ENCODE measurements at places on chromosomes 6 and 20.

DNA sequence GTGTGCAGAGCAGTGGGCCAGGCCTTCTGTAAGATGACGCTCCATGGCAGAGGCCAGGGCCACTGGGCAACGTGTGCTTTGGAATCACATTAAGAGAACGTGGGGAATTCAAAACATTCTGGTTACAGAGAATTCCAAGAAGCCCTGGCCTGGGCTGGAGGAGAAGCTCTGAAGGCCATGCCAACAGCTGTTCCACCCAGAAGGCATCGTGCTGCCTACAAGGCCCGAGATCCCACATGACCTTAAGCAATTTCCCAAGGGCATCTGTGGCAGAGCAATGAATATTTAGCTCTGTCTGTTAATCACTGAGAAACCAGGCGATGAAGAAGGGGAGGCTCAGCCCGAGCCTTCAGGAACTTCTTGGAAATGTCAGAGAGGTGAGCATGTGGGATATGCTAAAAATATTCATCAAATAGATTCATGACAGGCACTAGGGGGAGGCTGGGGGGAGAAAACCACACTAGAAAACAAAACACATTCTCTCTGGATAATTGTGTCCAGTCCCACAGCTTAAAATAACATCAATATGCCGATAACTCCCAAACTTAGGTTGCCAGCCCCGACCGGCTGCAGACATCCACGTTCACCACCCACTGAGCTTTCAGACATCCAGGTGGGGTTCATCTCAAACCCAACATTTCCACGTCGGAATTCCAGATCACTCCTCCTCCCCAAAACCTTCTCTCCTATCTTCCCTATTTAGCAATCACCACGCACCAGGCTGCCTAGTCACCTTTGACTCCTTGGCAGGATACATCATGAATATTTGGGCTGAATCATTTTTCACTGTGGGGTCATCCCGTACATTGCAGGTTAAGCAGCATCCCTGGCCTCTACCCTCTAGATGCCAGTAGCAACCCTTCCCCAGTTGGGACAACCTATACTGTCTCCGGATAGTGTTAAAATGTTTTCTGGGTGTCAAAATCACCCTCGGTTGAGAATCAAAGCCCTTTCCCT, 6.6 kb downstream of the SULF2 start:
- no peak overlapping the region for H3K27ac ChIP-seq
- no peak for DNase-seq
- H3K36me3 ChIP-seq = no peaks in the 10 kb centered on the region

DNA sequence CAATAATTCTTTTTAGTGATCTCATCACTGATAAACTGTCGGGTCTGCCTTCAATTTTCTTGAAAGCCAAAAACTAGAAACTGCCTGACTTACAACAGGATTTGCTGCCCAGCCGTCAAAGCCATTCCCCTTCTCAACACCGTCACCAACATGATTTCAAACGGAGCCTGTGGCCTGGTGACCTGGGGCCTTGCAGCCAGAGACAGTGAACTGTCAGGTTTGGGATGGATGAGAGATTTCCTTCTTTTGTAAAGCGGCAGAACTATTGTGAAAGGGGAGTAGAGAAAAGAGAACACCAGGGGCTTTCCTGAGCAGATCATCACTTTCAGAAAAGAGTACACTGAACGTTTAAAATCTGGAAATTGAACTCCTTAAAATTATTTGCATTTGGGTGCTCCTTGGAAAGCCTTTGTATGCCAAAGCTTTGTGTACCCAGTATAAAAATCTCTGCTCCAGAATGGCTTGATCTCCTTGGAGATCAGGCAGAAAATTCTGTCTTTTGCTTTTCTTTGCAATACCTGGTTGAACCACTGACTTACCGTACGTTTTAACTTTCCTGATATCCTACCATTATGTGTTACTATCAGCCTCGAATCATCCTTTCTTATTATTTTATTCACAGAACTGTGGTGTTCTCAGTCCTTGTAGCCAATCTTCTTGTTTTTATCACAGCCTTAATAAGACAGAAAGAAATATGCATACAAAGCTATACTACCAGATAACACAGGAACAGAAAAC, 125.2 kb downstream of the PACRG start:
- no peaks in the 10 kb centered on the region for H3K36me3 ChIP-seq
- H3K4me3 ChIP-seq = no peak overlapping the region
- no peak overlapping the region for H3K27ac ChIP-seq
- peaks cover 6% of the 10 kb centered on the region for H3K4me1 ChIP-seq
- DNase-seq = no peak

- H3K4me1 ChIP-seq = no peaks in the 10 kb centered on the region
- no peak within 1 kb of the TSS for H3K27ac ChIP-seq
- H3K4me3 ChIP-seq = no peak within 1 kb of the TSS
- DNase-seq = no peak
These were observed at the start of gene CYP24A1 for GRCh38 chr20:54173653-54174456. CYP24A1 (minus strand) TSS chr20:54173986; CDS start chr20:54173579, 407 bp downstream.

- no peak overlapping the region for H3K27ac ChIP-seq
- no peaks in the 10 kb centered on the region for H3K27me3 ChIP-seq
- H3K36me3 ChIP-seq = no peaks in the 10 kb centered on the region
- no peak overlapping the region for H3K4me3 ChIP-seq
- H3K4me1 ChIP-seq = no peaks in the 10 kb centered on the region
These were observed 87.6 kb downstream of the BTBD9 start for GRCh38 chr6:38552121-38552520.

DNA sequence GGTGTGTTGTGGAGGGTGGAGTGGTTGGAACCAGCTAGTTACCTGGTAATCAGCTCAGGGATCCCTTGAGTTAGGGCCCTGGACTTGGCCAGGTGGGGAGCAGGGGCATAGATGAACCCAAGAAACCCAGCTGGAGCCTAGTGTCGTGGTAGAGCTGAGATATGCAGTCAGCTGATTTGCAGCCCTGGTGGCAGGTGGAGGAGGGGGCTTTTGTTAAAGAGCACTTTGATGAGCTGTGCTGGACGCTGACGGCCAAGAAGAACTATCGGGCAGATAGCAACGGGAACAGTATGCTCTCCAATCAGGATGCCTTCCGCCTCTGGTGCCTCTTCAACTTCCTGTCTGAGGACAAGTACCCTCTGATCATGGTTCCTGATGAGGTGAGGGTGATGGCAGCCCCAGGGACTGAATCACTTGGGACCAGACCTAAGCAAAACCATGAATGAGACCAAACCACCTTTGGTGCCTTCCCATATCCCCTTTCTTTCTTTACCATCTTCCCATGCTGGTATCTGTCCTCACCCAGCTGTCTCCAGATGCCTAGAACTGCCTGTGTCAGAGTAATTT, 12.7 kb downstream of the DEF6 start:
- H3K27me3 ChIP-seq = no peaks in the 10 kb centered on the region
- H3K36me3 ChIP-seq = no peaks in the 10 kb centered on the region
- no peak overlapping the region for H3K27ac ChIP-seq
- no peak overlapping the region for H3K4me3 ChIP-seq
- no peak for DNase-seq

GRCh38 chr6:52435345-52435744, 15.2 kb downstream of the EFHC1 start:
- no peaks in the 10 kb centered on the region for H3K4me1 ChIP-seq
- H3K27me3 ChIP-seq = no peaks in the 10 kb centered on the region

DNA sequence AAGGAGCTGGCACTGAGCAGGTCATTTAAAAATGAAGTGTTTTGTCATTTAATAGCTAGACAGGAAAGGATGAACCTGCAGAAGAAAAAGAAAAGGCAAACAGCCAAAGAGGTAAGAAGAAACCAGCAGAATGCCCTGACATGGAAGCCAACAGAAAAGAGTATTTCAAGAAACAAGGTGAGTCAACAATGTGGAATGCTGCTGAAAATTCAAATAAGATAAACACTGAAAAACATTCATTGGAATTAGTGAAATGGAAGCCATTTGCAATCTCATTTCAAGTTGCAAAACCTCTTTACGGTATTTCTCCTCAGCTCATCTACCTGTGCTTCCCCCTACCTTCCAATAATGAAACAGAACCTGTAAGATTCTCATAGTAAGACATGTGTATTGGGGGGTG, 59.6 kb downstream of the RWDD2A start:
- no peak for DNase-seq
- H3K4me1 ChIP-seq = peaks cover 1% of the 10 kb centered on the region
- H3K27ac ChIP-seq = no peak overlapping the region
- no peaks in the 10 kb centered on the region for H3K27me3 ChIP-seq
- no peaks in the 10 kb centered on the region for H3K36me3 ChIP-seq
- no peak overlapping the region for H3K4me3 ChIP-seq

GRCh38 chr6:5705252-5705651, 301.5 kb downstream of the NRN1 start:
- H3K36me3 ChIP-seq = no peaks in the 10 kb centered on the region
- H3K4me1 ChIP-seq = no peaks in the 10 kb centered on the region
- no peaks in the 10 kb centered on the region for H3K27me3 ChIP-seq
- H3K4me3 ChIP-seq = no peak overlapping the region

GRCh38 chr6:150702675-150703074, 103.0 kb downstream of the PLEKHG1 start:
- H3K36me3 ChIP-seq = no peaks in the 10 kb centered on the region
- no peak overlapping the region for H3K27ac ChIP-seq
- DNase-seq = no peak
- no peak overlapping the region for H3K4me3 ChIP-seq
- H3K27me3 ChIP-seq = no peaks in the 10 kb centered on the region

- no peak overlapping the region for H3K4me3 ChIP-seq
- no peaks in the 10 kb centered on the region for H3K27me3 ChIP-seq
- peaks cover 20% of the 10 kb centered on the region for H3K4me1 ChIP-seq
- H3K36me3 ChIP-seq = no peaks in the 10 kb centered on the region
- no peak for DNase-seq
- no peak overlapping the region for H3K27ac ChIP-seq
These were observed 598.8 kb downstream of the RNF144B start for GRCh38 chr6:18985996-18986395.

- H3K4me3 ChIP-seq = no peak overlapping the region
- H3K4me1 ChIP-seq = no peaks in the 10 kb centered on the region
- no peak for DNase-seq
- no peak overlapping the region for H3K27ac ChIP-seq
- H3K27me3 ChIP-seq = no peaks in the 10 kb centered on the region
These were observed 270.5 kb upstream of the SUPT3H start for GRCh38 chr6:45648262-45648620.

DNA sequence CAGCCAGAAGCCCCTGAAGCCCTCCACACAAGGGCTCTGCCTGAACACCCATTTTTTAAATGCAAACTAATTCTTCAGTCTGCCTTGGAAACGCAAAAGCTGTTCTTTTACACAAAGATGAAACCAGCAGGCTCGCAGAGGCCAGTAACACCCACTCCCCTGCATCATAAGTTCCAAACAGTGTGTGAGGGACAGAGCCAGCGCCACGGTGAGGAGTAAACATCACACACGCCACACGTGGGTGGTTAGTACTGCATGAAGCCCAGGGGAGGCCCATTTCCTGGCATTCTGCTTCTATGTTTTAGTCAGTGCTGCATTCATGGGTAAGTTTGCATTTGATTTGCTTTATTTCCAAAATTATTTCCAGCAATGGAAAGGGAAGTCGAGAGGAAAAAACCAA, 217.7 kb upstream of the RIN2 start:
- H3K36me3 ChIP-seq = no peaks in the 10 kb centered on the region
- H3K27ac ChIP-seq = no peak overlapping the region
- no peaks in the 10 kb centered on the region for H3K27me3 ChIP-seq
- no peak for DNase-seq

DNA sequence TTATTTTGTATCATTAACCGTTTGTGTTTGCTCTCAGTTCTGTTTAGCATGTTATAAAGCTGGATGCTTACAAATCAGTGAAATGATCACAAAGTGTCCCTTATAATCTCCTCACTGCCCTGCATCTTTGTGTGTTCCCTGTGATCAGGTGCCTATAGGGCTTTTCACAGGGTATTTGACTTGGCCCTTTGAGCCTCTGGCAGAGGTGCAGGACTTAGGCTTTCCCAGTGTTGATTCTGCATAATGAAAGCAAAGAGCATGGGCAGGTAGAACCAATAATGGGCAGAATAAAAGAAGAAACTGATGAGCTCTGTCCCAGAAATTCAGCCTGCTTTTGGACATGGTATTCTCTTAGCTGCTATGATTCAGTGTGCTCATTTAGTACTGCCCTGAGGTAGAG, 16.9 kb upstream of the PBOV1 start:
- no peak for DNase-seq
- no peaks in the 10 kb centered on the region for H3K36me3 ChIP-seq
- no peaks in the 10 kb centered on the region for H3K27me3 ChIP-seq
- H3K4me1 ChIP-seq = no peaks in the 10 kb centered on the region
- no peak overlapping the region for H3K27ac ChIP-seq
- H3K4me3 ChIP-seq = no peak overlapping the region

DNA sequence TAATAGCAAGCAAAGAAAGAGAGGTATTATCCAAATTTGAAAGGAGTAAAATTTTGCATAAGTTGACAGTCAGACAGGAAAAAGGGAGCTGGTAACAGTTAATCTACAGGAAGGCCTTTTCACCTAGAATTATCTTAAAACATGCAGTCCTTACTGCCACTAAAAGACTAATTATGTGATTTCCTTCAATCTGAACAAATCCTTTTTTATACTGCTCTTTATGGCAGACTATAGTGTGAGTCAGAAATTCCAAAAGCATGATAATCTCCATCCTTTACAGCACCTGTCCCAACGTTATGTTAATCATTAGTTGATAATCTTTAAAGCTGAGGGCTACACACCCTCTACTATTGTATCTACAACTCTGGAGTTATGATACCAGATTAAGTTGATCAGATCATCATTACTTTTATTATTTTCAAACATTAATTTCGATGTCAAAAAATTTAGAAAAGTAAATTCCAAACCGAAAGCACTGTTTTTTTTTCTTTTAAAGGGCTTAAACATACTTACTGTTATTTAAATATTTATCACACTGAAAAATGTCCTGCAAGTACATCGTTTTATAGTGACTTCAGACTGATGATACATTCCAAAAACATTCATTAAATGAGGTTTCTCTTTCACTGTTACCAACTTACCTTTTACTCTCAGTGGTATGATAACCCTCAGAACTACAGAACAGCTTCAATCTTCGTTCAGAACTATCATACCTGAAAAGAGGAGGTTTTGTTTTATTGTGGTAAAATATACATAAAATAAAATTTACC, 33.2 kb upstream of the AKAP7 start:
- H3K4me1 ChIP-seq = no peaks in the 10 kb centered on the region
- no peak for DNase-seq
- H3K27ac ChIP-seq = no peak overlapping the region
- H3K4me3 ChIP-seq = no peak overlapping the region

GRCh38 chr6:11711003-11711983, 67.3 kb downstream of the ADTRP start:
- DNase-seq = no peak
- H3K27me3 ChIP-seq = no peaks in the 10 kb centered on the region
- no peak overlapping the region for H3K27ac ChIP-seq
- H3K4me3 ChIP-seq = no peak overlapping the region
- H3K36me3 ChIP-seq = no peaks in the 10 kb centered on the region

DNA sequence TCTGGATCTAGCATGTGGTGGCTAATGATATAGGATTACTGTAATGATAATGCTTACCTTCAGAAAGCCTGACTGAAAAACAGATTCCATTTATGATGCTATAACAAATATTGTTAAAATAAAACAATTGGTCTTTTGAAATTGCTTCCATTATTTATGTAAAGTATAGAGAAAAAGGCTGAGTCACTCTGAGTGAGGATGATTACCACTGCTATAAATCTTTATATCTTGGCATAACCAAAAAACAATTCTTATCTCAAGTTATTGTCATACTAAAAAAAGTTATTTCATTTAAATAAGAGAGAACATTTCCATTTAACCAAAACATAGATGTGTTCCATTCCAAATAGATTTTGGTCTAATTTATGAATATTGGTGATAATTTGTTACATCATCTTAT, 53.0 kb upstream of the DST start:
- DNase-seq = no peak
- no peaks in the 10 kb centered on the region for H3K36me3 ChIP-seq
- no peaks in the 10 kb centered on the region for H3K27me3 ChIP-seq
- H3K27ac ChIP-seq = no peak overlapping the region
- peaks cover 13% of the 10 kb centered on the region for H3K4me1 ChIP-seq

Measured in tibial nerve (tissue), 4 donors.